ENCODE measurements at places on chromosomes 5 and 9.
A peak's percentile ranks its signal among the peaks of the same experiment; 100 is the strongest.

DNA sequence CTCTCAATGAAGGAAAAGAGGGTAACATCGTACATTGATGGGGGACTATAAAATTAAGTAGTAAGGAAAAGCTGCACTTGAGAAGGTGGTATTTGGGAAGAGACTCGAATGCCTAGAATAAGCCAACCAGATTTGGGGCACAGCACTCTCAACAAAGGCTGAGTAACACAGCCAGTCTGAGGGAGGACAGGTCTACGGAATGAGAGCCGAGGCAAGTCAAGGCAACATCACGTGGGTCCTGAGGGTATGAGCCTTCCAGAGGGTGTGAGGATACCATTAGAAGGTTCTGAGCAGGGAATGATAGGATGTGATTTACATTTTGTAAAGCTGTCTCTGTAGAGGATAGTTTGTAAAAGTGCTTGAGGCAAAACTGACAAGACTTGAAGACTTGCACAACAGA, 434.1 kb downstream of the RAB3C start:
- no peak for DNase-seq

DNA sequence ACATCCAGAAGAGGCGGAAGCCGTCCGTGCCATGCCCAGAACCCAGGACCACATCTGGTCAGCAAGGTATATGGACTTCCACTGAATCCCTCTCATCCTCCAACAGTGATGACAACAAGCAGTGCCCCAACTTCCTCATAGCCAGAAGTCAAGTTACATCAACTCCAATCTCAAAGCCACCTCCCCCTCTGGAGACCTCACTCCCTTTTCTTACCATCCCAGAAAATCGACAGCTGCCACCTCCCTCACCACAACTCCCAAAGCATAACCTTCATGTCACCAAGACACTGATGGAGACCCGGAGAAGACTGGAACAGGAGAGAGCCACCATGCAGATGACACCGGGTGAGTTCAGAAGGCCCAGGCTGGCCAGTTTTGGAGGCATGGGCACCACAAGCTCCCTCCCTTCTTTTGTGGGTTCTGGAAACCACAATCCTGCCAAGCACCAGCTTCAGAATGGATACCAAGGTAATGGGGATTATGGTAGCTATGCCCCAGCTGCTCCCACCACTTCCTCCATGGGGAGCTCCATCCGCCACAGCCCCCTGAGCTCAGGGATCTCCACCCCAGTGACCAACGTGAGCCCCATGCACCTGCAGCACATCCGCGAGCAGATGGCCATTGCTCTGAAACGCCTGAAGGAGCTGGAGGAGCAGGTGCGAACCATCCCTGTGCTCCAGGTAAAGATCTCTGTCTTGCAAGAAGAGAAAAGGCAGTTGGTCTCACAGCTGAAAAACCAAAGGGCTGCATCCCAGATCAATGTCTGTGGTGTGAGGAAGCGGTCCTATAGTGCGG, 130.3 kb upstream of the DMRT1 start:
- DNase-seq = no peak

GRCh38 chr5:74517700-74518099, 122.8 kb downstream of the ENC1 start:
- no peak for DNase-seq

GRCh38 chr5:62647241-62647640, 68.6 kb downstream of the LRRC70 start:
- no peak for DNase-seq

GRCh38 chr9:8371686-8372085, 572.1 kb upstream of the DMAC1 start:
- no peak for DNase-seq

GRCh38 chr9:90055226-90055625, 450.4 kb downstream of the GADD45G start:
- no peak for DNase-seq

- peak; percentile 45 for DNase-seq
Observed at GRCh38 chr9:96686638-96687335, 31.7 kb upstream of the PRXL2C start.

- DNase-seq = no peak
Observed at GRCh38 chr9:86672301-86672700, 275.0 kb downstream of the GAS1 start.

DNA sequence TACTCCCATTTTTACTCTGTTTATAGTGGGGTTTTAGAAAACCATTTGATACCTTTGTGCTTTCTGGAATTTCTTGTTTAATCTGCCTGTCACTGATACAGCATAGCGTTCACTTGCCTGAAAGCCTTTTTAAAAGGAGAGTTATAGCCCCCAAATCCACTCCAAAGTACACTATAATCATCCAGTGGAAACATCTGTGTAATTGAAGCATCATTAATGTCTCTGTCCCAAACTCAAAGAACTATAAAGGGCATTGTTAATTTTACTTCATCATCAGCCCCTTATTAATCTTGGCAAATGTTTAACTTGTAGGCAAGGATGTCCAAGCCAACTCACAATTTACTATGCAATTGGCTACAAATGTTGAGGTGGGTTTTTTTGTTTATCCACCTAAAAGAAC, 64.3 kb downstream of the TMEM252 start:
- no peak for DNase-seq

GRCh38 chr5:88683506-88684135, 199.4 kb downstream of the MEF2C start:
- no peak for DNase-seq

GRCh38 chr5:125870256-125870655, 553.0 kb upstream of the GRAMD2B start:
- no peak for DNase-seq

DNA sequence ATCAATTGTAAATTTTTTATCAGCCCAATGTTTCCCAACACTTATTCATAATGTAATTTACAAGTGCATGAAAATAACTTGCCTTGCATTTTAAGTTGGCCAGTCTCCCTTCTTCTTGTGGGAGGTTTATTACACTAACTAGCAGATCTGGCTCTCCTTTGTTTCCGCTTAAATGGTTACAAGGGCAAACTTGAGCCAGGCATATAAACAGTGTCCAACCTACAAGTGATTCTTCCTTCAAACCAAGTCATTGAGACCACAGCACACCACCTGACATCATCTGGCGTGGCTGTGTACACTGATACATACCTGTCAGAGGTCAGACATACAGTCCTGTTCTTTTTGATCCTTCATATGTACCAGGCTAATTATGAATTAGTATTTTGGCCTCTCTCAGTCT, 80.1 kb downstream of the ALDH1A1 start:
- DNase-seq = no peak

- no peak for DNase-seq
Observed at GRCh38 chr9:103167530-103167929, 172.4 kb downstream of the CYLC2 start.

GRCh38 chr9:107665057-107665456, 175.5 kb upstream of the KLF4 start:
- DNase-seq = no peak

GRCh38 chr5:107486489-107486888, 184.2 kb downstream of the EFNA5 start:
- no peak for DNase-seq

- no peak for DNase-seq
Observed at GRCh38 chr5:72662936-72663335, 153.5 kb upstream of the TNPO1 start.

- no peak for DNase-seq
Observed at GRCh38 chr9:136436055-136436634, 3.5 kb downstream of the INPP5E start.

DNA sequence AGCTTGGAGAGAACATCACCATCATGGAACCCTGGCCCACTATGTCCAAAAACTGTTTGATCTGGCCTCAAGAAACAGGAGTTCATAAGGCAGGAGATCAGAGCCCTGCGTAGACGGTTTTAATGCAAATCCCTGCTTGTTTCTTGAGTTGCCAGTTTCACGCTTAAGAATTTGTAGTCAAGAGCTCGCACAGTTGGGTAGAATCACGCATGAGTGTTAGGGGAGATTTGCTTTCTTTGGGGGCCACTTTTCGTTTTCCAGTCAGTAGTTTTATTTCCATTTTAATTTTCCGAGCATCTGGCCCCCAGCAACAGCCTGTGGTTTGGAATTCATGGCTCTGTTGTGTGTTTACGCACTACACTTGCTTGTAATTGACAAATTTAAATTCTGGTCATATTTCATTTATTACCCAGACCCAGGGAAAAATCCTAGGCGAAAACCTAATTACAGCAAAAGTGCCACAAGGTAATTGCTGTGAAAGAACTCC, 6.6 kb upstream of the C5orf58 start:
- DNase-seq = no peak

DNA sequence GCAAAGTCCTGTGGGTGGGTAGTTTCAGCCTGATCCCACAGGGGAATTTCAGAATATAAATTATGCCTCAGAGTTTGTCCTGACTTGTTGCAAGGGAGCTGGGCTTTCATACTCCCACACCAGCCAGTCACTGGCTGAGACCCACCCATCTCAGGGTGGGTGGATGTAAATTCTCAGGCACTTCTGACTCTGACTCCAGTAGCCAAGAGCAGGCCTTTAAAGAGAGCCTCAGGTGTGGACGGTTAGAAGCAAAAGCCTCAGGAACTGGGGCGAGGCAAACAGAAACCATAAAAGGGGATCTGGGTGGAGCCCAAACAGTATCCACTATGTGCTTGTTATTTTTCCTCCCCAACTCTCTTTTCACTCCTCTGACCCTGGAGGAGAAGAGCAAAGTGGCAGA, 28.6 kb upstream of the FBXW11 start:
- DNase-seq = no peak

- DNase-seq = no peak
Observed at GRCh38 chr5:16108418-16108817, 71.2 kb downstream of the MARCHF11 start.

GRCh38 chr5:25448190-25448621, 803.4 kb upstream of the CDH10 start:
- DNase-seq = no peak

DNA sequence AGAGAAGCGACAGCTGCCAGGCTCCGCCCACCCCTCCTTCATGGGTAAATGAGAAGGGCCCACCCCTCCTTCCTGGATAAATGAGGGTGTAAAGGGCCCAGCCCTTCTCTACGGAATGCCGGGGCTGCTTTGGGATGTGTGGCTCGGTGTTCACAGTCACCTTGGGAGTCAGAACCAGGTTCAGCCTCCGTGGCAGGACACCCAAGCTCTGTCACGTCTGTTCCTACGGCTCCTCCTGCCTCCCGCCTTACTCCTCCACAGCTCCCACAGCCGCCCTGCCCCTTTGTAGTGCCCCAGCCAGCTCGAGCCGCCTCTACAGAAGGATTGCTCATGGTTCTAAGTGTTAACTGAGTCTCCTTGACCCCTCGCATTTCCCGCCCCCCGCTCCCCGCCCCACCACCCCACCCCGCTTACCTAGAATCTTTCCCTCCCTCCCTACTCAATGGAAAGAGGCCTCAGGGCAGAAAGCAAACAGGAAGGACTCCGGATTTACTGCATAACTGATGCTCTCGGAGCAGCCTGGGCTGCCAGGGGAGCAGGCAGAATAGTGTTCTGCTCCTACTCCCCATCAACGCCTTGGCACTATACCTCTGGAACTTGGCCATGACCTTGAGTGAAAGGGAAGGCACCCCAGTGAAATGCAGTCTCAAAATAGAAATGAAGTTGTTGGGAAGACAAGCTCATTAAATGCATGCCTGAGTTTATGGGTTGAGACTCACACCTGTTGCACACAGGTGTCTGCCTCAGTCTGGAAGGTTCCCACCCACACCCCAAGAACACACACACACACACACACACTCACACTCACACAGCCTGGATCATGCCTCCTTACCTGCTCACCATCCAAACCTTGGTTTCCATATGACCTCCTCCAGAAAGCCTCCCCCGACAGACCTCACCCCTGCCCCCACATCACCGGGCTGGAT, 59.6 kb downstream of the NEURL1B start:
- DNase-seq = no peak
